Fibroblast of skin of scalp (primary cell): ENCODE measurements at places on chromosomes 5 and 9.

- no peak for DNase-seq
Observed at GRCh38 chr9:111712369-111712768, 51.0 kb downstream of the GNG10 start.

DNA sequence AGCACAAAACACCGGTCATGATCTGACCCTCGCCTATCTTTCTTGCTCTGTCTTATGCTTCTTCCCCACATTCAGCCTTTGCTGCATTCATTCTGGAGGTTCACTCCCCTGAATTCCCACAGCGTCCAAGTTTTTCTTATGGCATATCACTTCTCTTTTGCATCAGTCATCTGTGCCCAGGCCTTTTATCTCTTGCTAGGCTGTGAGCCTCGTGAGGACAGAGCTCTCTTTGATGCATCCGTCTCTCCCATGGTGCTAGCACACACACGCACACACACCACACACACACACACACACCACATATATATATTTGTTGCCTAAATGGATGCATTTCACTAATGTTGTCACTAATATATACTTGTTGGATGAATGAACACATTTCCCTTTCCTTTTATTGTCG is 45.8 kb upstream of the ATG10 start:
- no peak for DNase-seq

GRCh38 chr9:10127867-10128266 is 484.9 kb downstream of the PTPRD start:
- DNase-seq: no peak

DNA sequence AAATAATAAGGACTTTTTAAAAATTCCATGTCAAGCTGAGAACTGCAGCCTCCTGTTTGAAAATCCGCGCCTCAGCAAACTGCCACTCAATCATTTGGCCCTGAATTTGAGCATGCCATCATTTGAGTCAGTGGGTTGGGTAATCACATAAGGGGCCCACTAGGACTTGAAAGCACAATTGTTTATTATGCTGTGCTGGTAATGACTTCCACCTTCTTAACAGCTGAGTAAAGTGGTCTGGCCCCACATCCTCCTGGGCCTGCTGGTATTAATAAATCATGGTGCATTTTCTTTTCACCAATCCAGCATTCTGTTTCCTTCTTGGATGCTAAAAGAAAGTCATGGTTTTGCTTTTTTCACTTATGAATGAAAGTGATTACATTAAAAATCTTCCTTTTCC is 103.0 kb upstream of the CTSL start:
- DNase-seq: no peak

DNA sequence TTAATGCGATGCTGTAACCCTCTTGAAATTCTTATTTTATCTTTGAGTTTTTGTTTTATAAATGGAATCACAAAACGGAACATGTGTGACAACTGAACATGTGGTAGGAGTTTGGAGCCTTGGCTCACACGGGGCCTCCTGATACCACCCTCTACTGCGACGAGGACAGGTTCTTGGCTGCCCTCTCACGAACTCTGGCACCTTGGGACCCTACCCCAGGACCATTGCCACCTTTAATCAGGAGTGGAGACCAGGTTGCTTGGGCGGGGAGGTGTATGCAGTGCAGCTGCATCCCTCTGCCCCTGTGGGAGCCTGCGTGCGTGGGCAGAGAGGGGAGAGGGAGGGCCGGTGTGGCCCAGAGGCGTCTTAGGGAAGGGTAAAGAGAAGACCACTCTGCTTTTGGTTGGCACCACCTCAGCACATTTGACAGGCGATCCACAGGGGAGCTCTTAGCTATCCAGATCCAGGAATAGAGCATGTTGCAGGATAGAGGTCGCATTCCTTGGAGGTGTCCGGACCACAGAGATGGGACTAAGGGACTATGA is 753.9 kb upstream of the PTPRD start:
- no peak for DNase-seq

DNA sequence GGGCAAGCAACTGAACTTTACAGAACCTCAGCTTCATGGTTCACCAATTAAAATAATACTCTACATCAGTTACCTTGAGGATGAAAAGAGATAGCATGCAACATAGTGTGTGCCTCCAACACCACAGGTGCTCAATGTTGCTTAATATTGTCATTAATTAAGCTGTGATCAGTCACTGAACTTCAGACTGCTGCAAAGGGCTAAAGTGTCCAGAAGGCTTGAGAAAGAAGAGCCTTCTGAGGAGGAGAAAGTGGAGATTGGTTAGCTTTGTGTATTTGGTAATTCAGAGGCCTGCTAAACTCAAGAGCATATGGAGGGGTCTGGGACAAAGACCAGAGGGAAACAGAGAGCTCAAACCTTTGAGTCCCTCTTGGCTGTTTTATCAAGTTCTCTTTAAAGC is 66.3 kb upstream of the SELENOP start:
- DNase-seq: no peak

DNA sequence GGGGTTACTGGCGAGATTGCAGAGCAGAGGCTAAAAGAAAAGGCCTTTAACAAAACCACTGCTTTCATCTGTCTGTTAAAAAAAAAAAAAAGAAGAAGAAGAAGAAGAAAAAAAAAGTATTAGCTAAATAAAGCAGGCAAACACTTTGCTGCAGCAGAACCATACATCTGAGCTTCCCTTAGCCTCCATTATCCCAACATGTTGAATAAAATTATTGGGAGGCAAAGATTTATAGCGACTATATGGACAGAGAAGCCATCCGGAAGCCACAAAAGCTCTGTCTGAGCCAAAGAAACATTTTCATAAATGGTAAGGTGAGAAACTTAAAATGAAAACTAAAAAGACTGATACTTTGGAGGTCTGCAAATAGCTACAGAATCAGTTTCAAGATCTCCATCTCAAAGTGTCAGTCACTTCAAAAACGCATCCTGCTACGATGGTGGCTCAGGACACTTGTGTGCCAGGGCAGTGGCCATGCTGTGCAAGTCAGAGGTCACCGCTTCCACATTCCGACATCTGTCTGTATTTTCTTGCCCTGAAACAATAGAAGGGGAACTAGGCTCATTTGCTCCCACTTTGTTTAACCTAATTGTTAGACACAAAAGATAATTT is 9.6 kb downstream of the EFNA5 start:
- no peak for DNase-seq

- DNase-seq: peak; percentile 94
Observed at GRCh38 chr9:93098236-93098946, 2.4 kb downstream of the CARD19 start.

DNA sequence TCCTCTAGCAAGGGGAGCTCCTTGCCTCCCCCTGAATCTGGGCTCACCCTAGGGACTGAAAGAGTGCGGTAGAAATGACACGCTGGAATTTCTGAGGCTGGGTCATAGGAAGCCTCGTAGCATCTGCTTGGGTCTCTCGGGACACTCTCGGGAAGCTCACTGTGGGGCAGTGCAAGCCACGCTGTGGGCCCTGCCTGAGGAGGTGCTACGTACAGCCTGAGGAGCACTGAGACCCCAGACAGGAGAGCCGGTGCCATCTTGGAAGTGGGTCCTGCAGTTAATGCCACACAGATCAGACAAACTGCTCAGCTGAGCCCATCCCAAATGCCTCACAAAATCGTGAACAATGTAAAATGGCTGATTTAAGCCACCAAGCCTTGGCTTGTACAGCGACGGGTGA is 1.8 kb downstream of the MRPL36 start:
- no peak for DNase-seq

DNA sequence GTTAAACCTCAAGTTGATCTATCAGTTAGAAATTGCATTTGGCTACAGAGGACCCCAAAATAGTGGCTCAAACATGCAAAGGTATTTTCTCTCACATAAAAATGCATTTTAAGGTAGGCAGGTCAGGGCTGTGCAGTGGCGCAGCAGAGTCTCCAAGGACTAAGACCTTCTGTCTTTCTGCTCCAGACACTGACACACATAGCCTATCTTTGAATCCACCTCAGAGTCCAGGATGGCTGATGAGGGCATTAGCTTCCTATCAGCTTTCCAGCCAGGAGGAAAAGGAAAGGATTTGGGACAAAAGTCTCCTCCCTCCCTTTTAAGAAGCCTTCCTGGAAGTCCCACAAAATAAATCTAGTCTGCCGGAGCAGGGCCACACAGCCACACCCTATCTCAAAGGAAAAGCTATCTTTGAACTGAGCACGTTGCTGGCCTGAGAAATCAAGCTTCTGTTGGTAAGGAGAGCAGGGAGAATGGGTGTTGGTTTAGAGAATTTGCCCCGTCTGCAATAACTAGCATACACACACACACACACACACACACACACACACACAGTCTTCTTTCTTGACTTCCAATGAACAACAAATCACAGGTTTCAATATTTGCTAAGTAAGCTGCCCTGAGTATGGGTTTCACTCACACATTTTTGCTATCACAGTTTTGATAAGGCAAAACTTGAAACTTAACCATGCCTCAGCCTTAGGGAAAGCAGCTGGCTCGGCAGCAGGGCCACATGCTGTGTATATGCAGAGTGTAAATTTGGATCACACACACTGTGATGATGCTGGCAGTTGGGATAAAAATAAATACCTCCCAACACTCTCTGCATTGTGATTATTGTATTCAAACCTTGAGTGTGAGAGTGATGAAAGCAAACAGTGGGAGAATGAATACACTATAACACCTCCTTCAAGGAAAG is 116.6 kb upstream of the MAP3K1 start:
- peak; percentile 39 for DNase-seq

GRCh38 chr5:19531374-19531952 is 456.5 kb downstream of the CDH18 start:
- DNase-seq: no peak

- DNase-seq: no peak
Observed at GRCh38 chr9:132346177-132346576, 8.6 kb downstream of the SETX start.

GRCh38 chr9:10052181-10052580 is 560.6 kb downstream of the PTPRD start:
- no peak for DNase-seq

GRCh38 chr5:16791036-16791705 is 144.9 kb downstream of the MYO10 start:
- DNase-seq: peak; percentile 71

DNA sequence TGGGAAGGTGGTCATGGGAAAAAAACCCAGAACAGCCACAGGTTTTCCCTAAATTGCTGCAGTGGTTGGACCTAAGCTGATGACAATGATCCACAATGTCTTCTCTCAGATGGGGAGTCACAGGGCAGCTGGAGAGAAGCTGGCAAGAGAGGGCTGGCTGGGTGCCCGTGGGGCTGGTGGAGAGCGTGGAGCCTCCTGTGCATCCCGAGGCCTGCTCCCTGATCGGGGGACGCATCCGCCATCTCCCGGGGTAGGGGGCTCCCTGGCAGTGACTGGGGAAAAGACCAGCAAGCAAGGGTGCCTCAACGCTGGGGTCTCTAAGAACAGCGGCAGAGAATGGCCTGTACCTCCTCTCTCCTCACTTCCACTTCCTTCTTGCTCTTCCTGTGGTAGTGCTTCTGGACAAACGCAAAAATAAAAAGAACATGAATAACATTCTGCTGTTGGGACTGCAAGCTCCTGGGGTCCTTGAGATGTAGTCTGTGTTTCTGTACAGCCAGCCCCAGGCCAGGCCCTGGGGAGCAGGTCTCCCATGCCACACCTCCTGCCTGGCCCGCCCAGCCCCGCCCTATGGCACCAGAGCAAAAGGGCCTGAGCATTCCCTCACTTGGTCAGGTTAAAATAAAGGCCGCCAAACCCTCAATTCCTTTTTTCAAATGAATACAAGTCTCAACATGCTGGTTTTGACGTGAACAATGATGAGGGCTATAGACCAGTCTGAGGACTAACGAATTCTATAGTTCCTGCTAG is 7.0 kb upstream of the MRNIP start:
- DNase-seq: no peak

GRCh38 chr5:110195288-110195687 is 505.6 kb downstream of the MAN2A1 start:
- DNase-seq: no peak

GRCh38 chr5:176543428-176544182 is 5.5 kb upstream of the CDHR2 start:
- DNase-seq: peak; percentile 33

DNA sequence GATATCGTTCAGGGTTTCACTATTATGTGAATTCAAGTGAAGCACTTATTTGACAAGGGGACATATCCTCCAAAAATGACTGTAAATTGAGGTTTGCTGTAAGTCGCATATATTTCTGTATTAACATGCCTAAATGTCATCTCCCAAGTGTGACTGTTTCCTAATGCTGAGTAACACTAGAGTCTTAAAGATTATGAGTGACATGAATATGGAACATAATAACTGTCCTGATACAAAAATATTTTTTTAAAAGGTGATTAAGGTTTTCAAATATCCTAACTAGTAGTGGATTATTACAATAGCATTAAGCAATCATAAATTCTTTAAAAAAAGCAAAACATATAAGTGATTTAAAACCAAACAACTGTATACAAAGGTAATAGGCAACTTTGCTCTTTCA is 3.6 kb downstream of the NFIB start:
- DNase-seq: no peak

DNA sequence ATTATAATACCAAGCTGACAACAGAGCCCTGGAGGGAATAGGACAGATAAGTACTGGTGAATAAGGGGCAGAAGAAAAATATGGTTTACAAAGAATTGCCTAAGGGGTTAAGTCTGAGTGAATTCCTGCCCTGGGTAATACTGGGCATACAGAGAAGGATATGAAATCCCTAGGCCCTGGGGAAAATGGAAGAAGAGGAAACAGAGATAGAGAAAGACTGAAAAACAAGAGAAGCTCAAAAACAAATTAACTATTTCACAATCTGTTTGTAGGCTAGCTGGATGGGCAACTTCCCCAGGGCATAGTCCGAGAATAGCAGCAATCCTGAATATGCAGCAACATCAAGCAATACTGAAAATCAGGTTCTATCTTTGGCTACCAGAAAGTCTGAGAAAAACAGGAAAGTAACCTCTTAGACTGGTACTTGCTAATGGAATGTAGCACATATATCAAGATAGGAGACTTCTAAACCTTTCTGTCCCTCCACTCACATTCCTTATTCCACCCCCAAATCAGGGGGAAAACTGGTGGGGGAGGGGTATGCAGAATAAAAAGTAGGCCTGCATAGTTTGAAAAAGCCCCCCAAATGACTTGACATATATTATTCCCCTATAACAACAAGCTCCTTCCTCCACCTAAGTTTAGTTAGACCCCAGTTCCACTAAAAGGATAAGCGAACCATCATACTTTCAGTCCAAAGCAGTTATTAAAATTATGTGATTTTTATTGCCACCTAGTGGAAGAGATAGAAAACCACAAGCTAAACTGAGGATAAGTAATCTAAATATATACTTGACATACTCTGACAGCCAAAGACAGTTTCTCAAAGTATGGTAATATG is 20.6 kb downstream of the SLC38A9 start:
- DNase-seq: peak; percentile 67

- no peak for DNase-seq
Observed at GRCh38 chr5:174490728-174491127, 233.7 kb upstream of the MSX2 start.

DNA sequence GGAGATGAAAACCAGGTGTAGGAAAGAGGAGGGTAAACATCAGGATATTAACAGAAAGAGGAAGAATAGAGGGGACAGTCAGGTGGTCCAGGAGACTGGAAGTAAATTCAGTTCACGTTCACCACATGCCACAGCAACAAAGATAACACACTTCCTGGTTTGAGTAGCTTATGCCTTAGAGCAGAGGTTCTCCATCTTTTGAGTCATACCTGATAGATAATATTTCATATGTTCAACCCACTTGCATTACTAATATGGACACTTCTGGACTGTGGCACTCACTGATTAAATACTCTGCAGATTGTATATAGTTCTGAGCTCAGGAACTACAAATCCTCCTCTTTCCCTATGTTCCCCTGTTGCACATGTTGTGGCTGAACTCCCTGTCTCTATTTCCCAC is 179.9 kb upstream of the NR3C1 start:
- DNase-seq: no peak
